ENCODE measurements at places on chromosomes 2 and 18.

- no peak for DNase-seq
Measured at GRCh38 chr18:48643262-48643661, 104.4 kb downstream of the CTIF start.

DNA sequence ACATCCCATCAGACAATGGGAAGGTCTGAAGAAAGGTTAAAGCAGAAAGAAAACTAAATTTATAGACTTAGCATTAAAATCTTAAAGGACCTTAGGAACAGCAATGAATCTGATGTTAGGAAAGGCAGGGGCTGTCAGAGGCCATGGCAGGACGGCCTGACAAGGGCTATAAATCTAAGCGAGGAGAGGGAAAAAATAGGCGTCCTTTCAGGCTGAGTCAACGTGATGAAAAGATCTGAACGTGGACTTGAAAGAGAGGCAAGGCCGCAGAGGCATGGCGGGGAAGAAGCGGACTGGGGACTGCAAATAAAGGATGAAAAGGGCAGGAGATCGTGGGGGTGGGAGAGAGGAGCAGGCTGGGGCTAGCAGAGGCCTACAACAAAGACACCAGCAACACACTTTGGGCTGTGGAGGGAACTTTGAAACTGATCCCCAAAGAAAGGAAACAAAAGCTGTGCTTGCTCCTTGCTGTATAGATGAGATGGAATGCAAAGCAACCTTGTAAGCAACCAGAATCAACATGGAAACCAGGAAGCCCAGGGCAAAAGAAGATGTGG, 145.6 kb downstream of the NRP2 start:
- DNase-seq = no peak

GRCh38 chr2:214607051-214607450, 196.2 kb downstream of the VWC2L start:
- no peak for DNase-seq

DNA sequence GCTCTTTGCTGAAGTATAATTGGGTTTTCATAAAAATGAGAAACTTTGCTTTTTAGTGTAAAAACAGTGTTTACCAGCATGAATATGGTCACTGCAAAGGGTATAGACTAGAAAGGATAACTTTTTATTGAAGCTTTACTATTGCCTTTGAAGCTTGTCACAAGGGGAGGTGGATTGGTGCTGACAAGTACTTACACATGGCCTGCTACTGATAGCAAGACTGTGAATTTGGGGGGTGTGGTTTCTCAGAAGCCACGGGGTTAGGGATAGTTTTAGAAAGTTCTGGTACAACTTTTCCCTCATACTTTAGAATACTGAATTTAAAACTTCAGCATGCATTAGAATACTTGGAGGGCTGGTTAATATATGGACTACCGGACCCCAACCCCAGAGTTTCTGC, 294.1 kb downstream of the SOCS6 start:
- no peak for DNase-seq

DNA sequence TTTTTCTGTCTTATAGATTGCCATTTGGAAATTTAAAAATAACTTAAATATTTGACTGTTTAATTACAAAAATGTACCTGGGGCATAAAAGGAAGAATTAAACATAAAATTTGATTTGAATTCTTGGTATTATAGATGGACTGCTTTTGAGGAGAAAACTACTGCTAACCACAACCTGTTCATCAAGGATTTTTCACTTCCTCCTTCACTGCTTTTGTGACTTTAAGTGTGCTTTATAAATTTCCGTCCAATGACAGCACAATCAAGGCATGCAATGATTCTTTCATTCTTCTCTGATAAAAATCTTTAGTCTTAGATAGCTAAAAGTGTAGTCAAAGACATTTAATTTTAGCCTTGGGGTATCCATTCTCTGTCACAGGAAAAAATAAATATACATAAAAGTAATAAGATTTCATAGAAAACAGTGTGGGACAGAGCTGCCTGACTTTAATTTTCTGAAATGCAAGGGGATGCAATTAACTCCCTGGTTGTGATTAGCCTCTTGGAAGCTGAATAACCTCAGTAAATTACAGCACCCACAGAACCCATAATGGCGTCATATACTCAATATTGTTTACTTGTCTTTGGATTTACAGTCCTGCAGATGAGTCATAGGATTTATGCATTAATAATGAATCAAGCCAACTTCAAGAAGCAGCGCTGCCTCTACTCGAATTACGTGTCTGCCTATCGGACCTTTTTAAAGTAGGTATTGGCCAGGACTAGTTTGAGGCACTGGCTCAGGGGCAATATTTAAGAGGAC, 587.9 kb downstream of the NRXN1 start:
- DNase-seq = peak; percentile 5

DNA sequence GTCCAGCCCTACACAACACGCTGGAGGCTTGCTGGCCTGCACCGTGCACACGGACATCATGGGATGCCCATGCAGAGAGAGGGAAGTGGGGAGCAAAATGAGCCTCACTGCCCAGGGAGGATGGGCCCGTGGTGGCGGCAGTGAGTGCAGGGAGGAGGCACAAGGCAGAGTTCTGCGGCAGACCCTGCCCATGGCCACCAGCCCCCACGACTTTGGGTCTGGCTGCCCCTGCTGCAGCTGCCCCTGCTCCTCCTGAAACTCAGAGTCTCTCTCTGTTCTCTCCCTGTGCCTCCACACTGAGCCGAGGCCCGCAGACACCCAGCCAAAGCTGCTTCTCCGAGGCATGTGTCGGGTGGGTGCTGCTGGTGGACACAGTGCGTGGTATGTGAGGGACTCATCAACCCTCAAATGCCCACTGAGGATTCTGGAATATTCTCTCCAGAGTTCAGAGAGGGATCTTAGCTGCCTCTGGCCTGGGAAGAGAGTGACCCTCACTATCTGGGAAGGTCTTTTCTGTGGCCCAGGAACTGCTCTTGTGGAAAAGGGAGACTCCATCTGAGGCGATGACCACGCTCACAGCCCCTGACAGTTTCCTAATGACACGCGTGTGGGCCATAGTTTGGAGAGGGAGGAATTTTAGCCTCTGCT, 45.1 kb upstream of the HPCAL1 start:
- no peak for DNase-seq

DNA sequence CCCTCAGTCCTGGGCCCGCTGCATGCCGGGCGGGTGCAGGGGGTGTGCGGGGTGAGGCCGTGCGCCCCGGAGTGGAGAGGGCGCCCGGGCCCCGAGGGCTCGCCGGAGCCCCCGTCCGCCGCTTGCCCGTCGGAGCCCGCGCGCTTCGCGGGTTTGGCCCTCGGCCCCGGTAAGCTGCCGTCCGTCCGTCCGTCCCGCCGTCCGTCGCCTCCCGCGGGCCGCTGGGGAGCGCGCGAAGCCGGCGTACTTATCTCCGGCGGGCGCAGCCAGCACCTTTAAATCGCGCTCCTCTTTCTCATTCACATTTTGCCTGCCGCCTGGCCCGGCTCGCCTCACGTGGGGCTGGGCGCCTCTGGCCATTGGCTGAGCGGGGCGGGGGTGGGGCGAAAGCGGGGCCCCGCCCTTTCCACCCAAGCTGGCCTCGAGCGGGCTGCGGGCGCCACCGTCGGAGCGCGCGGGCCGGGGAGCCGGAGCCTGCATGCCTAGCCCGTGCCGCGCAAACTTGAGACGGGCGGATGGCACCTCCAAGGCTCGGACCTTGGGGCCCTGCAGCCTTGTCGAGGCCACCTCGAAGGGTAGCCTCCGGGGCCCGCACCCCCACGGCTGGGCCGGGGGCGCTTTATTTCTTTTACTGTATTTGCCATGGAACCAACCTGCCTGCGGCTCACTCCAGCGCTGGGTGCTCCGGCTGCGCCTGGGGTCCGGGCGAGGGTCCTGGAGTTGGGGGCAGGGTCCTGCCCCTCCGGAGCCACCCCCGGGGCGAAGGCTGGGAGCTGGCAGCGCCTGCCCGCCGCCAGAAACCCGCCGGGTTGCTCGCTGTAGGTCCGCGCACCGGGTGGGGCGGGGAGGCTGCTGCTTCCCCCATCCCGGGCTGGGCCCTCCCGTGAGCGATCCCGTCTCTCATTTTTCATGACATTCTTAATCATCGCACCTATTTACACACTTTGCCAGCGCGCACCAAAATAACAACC, at the start of gene GBX2:
Gene GBX2, minus strand, starts transcription at position 277 of the 971 bp plus-strand sequence. CDS start 415 bp downstream, outside the sequence.
- peak; percentile 83 for DNase-seq

GRCh38 chr18:35139517-35139916, 98.3 kb downstream of the MAPRE2 start:
- DNase-seq = no peak

GRCh38 chr2:78175645-78176044, 653.5 kb upstream of the LRRTM4 start:
- DNase-seq = no peak

DNA sequence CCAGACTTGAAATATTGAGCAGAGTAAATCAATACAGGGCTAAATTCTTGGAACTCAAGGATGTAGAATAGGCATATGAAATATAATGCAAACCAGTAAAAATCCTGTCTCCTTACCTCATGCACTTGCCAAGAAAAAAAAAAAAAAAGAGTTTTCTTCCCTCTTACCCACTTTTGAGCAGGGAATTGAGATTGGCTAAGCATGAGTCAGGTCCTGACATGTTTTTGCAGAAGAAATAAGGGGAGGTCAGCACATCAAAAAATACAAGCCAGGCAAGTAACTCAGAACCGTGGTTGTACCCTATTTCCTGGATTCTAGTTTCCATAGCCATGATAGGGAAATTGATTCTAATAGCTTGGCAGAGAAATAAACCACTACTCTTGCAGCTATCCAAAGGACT, 1526.7 kb downstream of the LRP1B start:
- no peak for DNase-seq

- DNase-seq = peak; percentile 13
Measured at GRCh38 chr2:96762529-96763311, 2.0 kb downstream of the CNNM4 start.

- DNase-seq = peak; percentile 68
Measured at GRCh38 chr2:133937669-133938068, 316.2 kb upstream of the MGAT5 start.

DNA sequence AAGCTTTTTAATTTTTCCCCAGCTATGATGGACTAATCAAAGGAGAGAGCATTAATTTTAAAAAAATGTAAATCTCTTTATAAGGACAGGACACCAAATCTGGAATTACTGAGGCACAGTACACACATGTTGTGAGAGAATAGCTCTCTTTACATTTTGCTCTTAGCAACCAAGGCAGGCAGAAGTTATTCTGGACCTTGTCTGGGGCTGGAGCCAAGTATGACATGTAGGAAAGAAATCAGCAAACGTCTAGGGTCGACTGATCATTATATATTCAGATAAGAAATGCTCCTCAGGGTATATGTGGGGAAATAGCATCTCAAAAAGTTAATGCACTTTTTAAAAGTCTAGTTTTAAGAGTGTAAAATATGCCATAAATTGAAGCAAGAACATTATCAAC, 1330.0 kb upstream of the CELF4 start:
- no peak for DNase-seq

DNA sequence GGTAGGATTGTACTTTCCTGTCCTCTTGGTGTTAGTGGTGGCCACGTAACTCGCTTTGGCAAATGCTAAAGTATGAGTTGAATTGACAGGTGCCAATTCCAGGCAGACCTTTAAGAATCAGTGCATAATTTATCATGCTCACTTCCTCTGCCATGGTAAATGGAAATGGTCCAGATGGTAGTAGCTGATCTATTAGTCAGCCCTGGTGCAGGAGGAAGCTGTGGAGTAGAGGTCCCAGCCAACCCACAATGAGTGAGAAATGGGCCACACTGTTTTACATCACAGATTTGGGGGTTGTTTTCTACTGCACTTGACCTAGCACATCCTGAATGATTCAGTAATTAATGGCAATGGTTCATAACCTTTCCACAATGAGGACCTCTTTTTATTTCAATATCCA, 104.4 kb downstream of the RGPD3 start:
- DNase-seq = no peak

- DNase-seq = no peak
Measured at GRCh38 chr18:25080211-25080610, 271.8 kb downstream of the ZNF521 start.

GRCh38 chr2:233820774-233821105, 33.6 kb downstream of the HJURP start:
- no peak for DNase-seq

GRCh38 chr2:102437122-102437521, 14.2 kb downstream of the IL18RAP start:
- no peak for DNase-seq

- no peak for DNase-seq
Measured at GRCh38 chr2:20557635-20558034, 93.3 kb downstream of the HS1BP3 start.

GRCh38 chr18:13070460-13070859, 79.3 kb downstream of the CEP192 start:
- DNase-seq = no peak

DNA sequence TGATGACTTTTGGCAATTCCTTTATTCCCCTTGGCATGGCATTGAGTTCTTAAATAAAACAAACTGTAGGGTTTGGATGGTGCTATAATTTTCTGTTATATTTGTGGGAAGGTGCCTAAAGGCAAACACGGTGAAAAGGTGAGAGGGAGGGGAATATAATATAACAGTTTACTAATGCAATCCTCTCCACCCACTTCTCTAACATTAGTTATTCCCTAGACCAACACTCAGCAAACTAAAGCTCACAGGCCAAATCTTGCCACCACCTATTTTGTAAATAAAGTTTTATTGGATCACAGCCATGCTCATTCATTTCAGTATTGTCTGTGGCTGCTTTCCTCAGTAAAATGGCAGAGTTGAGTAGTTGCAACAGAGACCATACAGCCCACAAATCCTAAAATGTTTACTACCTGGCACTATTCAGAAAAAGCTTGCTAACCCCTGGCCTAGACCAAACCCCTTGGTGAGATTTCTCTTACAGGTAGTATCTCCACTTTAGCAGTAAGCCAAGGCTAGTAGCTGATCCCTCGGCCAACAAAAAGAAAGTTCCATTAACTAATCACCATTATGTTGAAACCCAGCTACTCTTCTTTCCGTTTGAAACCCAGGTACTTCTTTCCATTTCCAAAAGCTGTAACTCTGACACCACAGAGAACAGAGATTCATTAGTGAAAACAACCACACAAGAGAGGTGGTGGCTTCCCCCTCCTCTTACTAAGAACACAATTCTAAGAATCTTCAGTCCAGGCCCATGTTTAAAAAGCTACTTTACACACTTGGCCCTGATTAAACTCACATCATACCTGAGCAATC, 136.1 kb upstream of the CHAC2 start:
- no peak for DNase-seq

GRCh38 chr2:136215449-136215848, 97.5 kb upstream of the CXCR4 start:
- DNase-seq = no peak

DNA sequence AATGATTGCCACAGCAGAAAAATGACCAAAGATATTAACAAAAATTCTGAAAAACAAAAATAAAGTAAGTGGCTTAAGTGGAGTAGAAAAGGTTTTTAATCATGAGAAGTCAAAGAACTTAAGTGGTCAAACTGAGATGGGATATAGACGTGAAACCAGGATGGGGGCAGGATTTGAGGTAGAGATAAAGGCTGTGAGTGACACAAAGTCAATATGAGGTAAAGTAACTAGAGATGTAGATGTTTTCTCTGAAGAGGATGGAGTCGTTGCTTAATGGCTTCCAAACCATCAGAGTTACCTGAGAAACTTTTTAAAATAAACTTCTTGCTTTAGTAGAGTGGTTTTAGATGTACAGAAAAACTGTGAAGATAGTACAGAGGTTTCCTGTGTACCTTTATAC, 21.2 kb downstream of the ANKRD12 start:
- no peak for DNase-seq
